A549 treated with GW870086 at 1 μM for 4 hours (cell line): ENCODE measurements at places on chromosomes 5 and 9. TPM values are rescaled to one million over a fixed set of nuclear protein-coding genes. Genes with fewer than 3 reads are reported as not detected.

The DMRTA1 gene
- 0.55 to 0.83 TPM (median 0.77 TPM) in 5 replicates for total RNA-seq

The ZNF883 gene
- 0.70 to 0.94 TPM (median 0.86 TPM) in 5 replicates for total RNA-seq

The MYO10 gene
- 34.3 to 43.6 TPM (median 42.2 TPM) in 5 replicates for total RNA-seq

The FBP2 gene
- not detected in 5 replicates for total RNA-seq

The PGM5 gene
- not detected in 5 replicates for total RNA-seq
